H7 (cell line): ENCODE measurements at places on chromosomes 5 and 9. TPM values are rescaled to one million over a fixed set of nuclear protein-coding genes. Genes with fewer than 3 reads are reported as not detected.

MYOZ3 gene
- total RNA-seq, result 8.1 and 12.9 TPM in 2 replicates

UNC5A gene
- total RNA-seq, result 3.7 and 4.6 TPM in 2 replicates

PPP2R2B gene
- 60.2 and 75.5 TPM in 2 replicates for total RNA-seq

IL5 gene
- total RNA-seq, result not detected in 2 replicates

PCDHGC5 gene
- 0.44 and 1.8 TPM in 2 replicates for total RNA-seq

LCN10 gene
- 0.76 and 1.4 TPM in 2 replicates for total RNA-seq
